ENCODE measurements at places on chromosomes 7 and 10.

- DNase-seq, result peak; percentile 31
Measured at GRCh38 chr10:108204528-108205305, 1040.2 kb upstream of the SORCS1 start.

- DNase-seq, result peak; percentile 53
Measured at GRCh38 chr7:66016131-66016461, 34.1 kb upstream of the GUSB start.

- no peak for DNase-seq
Measured at GRCh38 chr10:60187691-60188090, 202.0 kb downstream of the ANK3 start.

GRCh38 chr10:66819691-66820090 lies 106.1 kb upstream of the LRRTM3 start:
- DNase-seq, result peak; percentile 36

All from fibroblast of skin of back (primary cell).